Activated naive CD4-positive, alpha-beta T cell treated with anti-CD3 and anti-CD28 coated beads, Interleukin-2, amount 50 U/mL, for 72 hours (primary cell): ENCODE measurements at places on chromosomes 4 and X. TPM values are rescaled to one million over a fixed set of nuclear protein-coding genes. Genes with fewer than 3 reads are reported as not detected.

DNA sequence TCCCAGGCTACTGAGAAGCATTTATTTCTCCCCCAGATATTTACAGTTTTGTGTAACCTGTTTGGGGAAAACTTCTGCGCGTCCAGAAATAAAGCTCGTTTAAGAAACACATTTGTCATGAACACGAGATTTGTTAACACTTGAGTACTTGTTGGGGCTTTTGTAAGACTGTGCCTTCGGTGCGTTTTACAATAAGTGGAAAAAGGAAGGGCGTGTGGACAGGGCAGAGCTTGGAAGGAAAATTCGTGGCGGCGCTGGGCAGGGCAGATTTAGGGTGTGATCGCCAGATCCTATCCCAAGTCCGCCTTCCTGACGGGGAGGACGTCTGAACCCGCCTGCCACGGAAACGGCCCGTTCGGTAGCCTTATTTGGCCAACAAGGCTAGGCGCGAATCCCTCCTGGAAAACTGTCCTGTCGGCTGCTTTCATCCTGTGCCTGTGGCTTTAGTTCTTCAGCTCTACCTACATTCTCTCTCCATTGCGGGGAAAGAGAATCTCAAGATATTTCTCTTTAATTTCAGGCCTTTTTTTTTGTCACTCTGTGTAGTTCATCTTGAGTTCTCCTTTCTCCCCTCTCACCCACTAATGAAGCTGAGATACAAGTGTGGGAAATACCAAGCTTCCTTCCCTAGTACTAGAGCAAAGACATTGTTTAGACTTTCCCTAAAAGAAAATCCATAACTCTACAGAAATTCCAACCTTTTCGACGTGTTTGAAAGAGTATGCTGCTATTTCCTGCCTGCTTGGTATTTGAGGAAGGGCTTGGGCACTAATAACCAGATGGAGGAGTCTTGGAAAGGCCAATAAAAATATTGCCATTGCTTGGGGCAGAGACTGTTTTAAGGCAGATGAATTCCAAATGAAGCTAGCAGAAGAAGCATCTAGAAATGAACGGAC, 982 bp downstream of the PDLIM5 start:
- DNase-seq = peak; percentile 23

CT55 gene
- not detected for total RNA-seq

DNA sequence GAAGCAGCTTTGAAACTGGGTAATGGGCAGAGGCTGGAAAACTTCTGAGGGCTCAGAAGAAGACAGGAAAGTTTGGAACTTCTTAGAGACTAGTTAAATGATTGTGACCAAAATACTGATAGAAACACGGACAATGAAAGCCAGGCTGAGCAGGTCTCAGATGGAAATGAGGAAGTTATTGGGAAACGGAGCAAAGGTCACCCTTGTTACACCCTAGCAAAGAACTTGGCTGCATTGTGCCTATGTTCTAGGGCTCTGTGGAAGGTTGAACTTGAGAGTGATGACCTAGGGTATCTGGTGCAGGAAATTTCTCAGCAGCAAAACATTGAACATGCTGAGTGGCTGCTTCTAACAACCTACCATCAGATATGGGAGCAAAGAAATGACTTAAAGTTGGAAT, 50.8 kb upstream of the FBXW7 start:
- no peak for DNase-seq

CXCL13 gene
- total RNA-seq = 0.18 TPM

GRCh38 chr4:176775338-176775737, 17.4 kb downstream of the VEGFC start:
- no peak for DNase-seq

CTAG1B gene
- total RNA-seq = not detected

GAGE12F gene
- total RNA-seq = not detected

DNA sequence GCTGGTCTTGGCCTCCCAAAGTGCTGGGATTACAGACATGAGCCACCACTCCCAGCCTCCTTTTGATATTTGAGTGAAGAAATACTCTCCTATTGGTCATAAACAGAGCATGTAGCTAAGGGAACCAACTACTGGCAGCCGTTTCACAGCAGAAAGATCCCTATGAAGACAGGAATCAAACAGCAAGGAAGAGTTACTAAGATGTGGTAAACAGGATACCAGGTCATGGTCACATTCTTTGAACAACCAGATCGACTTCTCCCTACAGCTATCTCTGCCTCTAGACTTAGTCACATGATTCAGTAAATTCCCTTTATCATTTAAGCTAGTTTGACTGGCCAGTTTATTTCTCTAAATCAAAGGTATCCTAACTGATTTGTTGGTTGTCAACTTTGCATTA, 9.0 kb upstream of the HNRNPD start:
- no peak for DNase-seq

DNA sequence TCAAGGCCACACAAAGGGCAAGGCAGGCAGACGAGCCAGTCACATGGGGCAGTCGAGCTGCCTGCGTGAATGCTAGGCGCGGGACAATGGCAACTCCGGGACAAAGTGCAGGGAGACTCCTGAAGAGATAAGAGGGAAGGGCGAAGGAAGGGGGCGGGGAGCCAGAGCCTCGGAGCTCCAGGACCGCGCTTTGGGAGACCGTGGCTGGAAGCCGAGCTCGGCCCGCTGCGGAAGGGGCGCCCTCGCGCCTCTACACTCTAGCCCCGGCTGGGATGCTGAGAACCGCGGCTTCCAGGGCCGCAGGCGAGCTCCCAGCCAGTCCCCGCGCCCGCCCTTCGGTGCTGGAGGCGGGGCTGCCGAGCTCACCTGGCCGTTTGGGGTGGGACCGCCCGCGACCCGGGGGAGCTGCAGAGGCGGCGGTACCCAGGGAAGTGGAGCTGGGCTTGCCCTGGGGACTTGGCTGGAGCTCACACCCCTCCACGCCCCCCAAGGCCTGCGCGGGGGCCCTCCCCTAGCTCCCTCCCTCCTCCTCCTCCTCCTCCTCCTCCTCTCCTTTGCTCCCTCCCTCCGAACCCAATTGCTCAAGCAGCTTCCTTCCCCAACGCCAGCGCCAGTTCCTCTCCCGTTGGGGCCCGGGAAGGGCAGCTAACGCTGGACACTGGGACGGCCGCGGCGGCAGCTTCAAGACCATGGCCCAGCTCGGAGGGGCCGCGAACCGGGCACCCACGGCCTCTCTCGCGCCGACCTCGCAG, at the start of gene SOWAHD:
TSS of gene SOWAHD (plus strand) at position 610 of the 752 bp plus-strand sequence. CDS start at position 690, 80 bp downstream.
- no peak for DNase-seq

DNA sequence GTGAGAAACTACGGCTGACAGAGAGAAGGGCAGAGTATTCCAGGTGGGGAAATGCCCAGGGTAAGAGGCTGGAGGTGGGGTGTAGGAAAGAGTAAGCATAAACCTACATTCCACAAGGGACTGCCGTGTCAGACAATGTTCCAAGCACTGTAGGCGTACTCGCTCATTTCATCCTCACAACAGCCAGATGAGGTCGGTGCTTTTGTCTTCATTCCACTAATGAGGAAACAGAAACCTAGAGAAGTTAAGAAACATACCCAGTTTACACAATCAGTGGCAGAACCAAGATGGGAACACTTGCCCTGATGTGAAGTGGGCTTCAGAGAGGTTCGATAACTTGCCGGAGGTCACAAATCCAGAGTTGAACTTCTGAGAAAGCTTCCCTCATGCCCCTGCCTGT, 4.6 kb downstream of the SASH3 start:
- DNase-seq = no peak

DNA sequence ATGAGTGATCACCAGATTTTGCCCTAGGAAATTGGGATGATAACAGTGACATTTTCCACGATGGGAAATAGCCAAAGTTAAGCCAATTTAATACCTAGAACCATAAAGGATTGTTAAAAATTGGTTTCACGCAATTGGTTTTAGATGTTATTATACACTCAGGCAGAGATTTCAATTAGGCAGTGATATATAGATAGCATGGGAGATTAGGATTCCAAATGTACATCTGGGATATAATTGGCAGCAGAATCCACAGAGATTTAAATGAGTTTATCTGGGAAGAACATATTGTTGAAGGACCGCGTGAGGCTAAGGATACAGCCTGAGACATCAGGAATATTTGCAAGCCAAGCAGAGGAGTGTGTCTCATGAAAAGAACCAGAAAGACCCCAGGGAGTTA, 351.6 kb downstream of the GPM6A start:
- DNase-seq = no peak
